Cardiac fibroblast (primary cell): ENCODE measurements at places on chromosomes 5 and 9.

- no peak for DNase-seq
Observed at GRCh38 chr5:126909856-126910255, 120.5 kb downstream of the MARCHF3 start.

- no peak for DNase-seq
Observed at GRCh38 chr5:172683645-172684471, 42.8 kb downstream of the NEURL1B start.

GRCh38 chr9:80569236-80569635 is 997.5 kb downstream of the TLE4 start:
- no peak for DNase-seq

GRCh38 chr9:99387431-99387830 is 165.3 kb downstream of the SEC61B start:
- DNase-seq, result no peak

DNA sequence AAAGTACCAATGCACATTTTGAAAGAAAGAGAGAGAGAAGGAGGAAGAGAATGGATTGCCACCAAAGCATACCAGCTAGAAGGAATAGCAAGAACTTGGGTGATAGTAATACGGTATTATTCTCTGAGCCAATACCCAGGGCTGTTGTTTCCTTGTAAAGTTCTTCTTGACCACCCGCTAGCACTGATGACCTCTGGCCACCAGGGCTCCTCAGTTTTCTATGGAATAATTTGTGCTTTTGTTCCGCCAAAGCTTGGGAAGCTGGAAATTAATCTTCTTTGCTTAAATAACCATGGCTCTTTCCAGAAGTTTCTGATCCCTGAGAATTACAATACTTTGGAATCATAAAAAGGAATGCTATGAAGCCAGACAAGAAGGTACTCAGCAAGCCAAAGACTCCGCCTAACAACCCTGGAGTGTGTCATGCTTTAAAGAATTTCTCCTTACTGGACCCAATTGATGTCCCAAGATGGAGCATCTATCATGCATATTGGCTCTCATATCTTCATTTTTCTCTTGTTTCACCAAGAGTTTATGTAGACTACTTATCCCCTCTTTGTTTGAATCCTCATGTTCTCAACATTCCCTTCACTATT is 29.8 kb downstream of the OR2K2 start:
- no peak for DNase-seq

- no peak for DNase-seq
Observed at GRCh38 chr5:150406103-150406722, 6.5 kb downstream of the CD74 start.

DNA sequence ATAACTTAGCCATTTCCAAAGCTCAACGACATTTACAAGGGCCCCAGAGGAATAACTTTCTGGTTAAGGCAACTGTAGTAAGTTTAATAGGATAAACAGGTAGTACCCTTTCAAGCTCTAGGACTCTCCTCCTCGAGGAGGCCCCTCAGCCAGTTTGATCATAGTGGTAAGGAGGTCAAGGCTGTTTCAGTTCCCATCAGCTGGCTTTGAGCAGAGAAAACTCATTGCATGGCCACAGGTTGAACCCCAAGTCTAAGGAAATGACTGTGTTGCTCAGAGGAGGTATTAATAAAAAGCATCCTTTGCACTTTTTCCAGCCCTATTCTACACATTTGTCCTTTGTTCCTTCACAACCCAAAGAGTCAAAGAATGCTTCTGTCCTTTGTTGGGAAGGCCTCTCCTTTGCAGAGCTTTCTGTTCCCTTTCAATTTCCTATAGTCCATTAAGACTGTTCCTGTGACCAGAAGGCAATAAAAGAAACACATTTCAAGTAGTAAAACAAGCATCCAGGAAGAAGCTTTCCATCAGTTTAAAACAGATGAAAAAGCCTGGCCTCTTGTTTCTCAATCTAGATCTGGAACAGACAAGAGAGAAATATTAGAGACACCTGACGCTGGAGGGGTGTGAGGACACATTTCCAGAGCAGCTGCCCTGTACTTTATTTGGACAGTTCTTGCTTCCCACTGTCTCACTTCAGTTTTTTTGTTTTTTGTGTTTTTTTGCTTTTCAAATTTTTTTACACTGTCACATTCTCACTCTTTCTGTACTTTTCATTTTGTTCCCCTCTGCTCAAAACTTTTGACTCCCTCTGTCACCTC is 54.1 kb downstream of the PRRC1 start:
- no peak for DNase-seq

DNA sequence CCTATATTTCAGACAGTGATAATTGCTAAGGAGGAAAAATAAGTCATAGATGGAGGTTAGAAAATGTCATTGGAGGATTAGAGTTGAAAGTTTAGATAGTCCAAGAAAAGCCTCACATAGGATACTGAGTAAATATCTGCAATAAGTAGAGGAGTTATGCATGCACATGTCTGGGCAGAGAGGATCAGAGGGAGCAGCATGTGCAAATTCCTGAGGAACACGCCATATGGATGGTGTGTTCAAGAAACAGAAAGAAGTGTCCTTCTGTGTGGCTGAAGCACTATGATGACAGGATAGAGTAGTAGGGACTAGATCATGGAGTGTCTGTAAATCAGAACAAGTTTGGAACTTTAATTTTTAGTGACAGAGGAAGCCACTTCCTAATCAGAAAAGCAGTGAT is 52.2 kb downstream of the SGCD start:
- DNase-seq, result no peak

DNA sequence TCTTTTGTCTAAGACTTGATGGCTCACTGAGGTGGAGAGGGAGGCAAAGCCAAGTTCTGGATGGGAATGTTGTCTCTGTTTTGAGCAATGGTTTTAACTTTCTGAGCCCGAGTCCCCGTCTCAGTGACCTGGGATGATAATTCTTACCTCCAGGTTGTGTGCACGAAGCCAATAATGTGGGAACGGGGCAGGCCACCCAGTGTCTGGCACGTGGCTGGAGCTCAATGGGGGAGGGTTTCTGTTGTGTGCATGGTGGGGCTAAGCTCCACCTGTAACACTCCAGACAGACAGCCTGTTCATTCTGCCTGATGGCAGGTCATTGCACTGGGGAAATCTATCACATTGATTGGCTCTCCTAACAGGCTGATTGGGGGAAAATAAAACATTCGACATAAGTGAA is 37.1 kb upstream of the NTNG2 start:
- DNase-seq, result no peak

GRCh38 chr9:12773562-12773961 is 1.3 kb upstream of the LURAP1L start:
- DNase-seq, result peak; percentile 41

DNA sequence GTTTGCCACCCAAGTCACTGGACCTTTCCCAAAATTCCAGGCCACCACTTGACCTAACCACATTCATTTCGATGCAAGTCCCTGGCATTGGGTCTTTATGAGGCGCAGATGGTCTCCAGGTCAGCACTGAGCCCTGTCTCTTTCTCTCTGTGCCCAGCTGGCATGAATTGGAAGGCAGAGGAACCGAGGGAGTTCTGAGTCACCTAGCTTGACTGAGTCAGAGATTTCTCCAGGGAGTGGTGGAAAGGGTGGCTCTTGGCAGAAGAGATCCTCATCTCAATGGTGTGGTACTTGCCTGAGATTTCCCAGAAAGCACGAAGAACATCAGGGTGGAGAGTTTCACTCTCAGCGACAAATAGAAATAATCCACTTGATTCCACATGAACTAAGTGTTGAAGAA is 43.8 kb downstream of the WDR36 start:
- peak; percentile 81 for DNase-seq

- no peak for DNase-seq
Observed at GRCh38 chr5:10705747-10706146, 55.3 kb downstream of the DAP start.

DNA sequence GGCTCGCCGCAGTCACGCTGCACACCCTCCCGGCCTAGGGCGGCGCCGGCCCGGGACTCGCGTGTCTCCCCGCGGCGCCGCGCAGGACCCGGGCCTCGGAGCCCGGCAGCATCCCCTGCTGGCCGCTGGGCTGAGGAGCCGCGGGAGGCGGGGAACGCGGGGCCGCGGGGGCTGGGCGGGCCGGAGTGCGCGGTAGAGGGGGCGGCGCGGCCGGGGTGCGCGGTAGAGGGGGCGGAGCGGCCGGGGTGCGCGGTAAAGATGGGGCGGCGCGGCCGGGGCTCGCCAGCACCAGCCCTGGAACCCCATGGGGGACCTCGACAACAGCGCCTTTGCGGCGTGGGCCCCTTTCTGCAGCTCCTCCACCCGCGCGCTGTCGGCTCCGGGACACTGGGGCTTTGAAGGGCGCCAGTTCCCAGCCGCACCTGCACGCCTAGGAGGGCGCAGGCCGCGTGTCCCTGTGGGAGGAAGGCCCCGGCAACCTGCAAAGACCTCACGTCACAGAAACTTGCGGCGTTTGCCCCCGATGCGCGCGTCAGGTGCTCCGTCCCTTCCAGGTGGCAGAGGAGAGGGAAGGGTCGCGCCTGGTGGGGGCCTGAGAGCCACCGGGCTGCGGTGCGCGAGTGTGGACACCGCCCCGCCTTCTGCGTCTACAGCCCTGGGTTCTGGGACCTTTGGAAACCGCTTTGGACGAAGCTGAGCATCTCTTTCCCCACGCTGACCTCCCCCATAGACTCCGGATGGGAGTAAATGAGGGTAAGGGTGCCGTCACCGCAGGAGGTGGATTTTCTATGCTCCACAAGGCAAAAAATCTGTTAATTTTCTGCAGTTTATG is 49.6 kb downstream of the NSUN2 start:
- peak; percentile 9 for DNase-seq

GRCh38 chr5:113147101-113147508 is 170.5 kb downstream of the DCP2 start:
- peak; percentile 81 for DNase-seq

DNA sequence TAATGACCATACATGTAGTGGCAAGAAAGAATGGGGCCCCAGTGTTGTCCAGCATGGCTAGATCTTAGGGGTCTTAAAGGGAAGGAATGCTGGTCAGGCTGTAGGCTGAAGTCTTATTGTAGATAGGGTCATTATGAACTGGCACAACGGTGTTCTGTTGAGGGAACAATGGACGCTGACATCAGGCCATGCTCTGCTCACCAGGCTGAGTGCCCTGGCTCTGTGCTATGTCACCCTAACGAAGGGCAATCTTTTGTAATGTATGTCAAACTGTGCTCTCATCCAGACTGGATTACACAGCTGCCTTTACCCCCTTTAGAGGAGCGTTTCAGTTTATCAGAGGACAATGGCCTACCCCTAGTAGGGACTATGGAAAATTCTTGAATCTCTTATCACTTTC is 14.6 kb upstream of the ZNF608 start:
- DNase-seq, result no peak

DNA sequence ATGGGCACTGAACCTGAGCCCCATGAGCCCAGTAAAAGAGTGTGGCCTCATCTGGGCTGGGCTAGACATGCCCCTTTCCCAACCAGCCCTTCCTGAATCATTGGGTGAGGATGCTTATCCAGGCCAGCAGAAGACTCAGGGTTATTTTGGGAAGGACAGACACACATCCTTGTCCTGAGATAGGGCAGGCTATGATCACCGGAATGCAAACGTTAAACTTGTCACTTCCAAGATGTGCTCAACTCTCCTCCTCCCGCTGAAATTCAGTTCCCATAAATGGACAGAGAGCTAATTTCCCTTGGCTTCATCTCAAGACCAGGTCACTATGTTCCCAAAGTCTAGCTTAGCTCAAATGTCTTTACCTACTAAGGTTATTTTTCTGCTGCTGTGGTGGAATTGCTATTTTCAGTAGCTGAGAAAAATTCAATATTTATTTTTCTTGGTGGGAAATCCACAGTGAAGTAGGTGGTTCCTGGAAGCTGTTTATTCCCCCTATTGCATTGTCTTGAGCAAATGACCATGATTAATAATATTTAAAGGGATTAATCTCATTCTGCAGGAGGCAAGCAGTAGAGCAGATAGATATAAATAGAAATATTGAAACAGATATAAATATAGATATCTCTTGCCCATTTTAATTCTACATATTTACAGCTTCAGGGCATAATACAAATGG is 70.0 kb downstream of the NXNL2 start:
- DNase-seq, result no peak
